ENCODE measurements at places on chromosomes 4 and X. TPM values are rescaled to one million over a fixed set of nuclear protein-coding genes. Genes with fewer than 3 reads are reported as not detected.

Gene TACR3
- total RNA-seq, result not detected

Gene KLB
- not detected for total RNA-seq

Gene P2RY8
- 5.0 TPM for total RNA-seq

Gene PNMA5
- total RNA-seq, result not detected

Gene BRS3
- total RNA-seq, result not detected

Gene FAM90A26
- total RNA-seq, result not detected

Gene PDGFRA
- total RNA-seq, result 297 TPM

Gene MTM1
- total RNA-seq, result 13.6 TPM

Gene KLHL4
- total RNA-seq, result 1.2 TPM

Gene GABRA4
- 0.66 TPM for total RNA-seq

Gene ADGRG4
- total RNA-seq, result 0.32 TPM

Gene BEX1
- total RNA-seq, result 1.2 TPM

Gene NUP54
- total RNA-seq, result 38.8 TPM

Gene EXOC1L
- not detected for total RNA-seq

Gene SSX1
- total RNA-seq, result not detected

Gene PAGE2B
- not detected for total RNA-seq

Gene BLTP1
- 82.6 TPM for total RNA-seq

Gene NUP62CL
- total RNA-seq, result 0.39 TPM

Gene SHROOM2
- total RNA-seq, result 2.1 TPM

Gene TMPRSS11E
- total RNA-seq, result not detected

Gene FABP2
- not detected for total RNA-seq

Gene GAGE10
- total RNA-seq, result not detected

Gene GASK1B
- total RNA-seq, result 173 TPM

Gene HSD17B11
- 35.5 TPM for total RNA-seq

Gene SRPK3
- total RNA-seq, result 8.0 TPM

Gene PPEF2
- 0.36 TPM for total RNA-seq

Gene WWC2
- 50.3 TPM for total RNA-seq

Gene CENPU
- 3.1 TPM for total RNA-seq

Gene CFAP299
- total RNA-seq, result not detected

Gene EVC2
- total RNA-seq, result 12.2 TPM

Gene MYOZ2
- total RNA-seq, result 12.0 TPM

Gene HTR2C
- not detected for total RNA-seq

Gene YY2
- total RNA-seq, result 2.9 TPM

Gene SERTM2
- not detected for total RNA-seq

Gene GPR119
- total RNA-seq, result not detected

Gene NMU
- not detected for total RNA-seq

Gene NR3C2
- 9.9 TPM for total RNA-seq

Gene TMPRSS11B
- not detected for total RNA-seq

Gene TCEAL7
- 8.4 TPM for total RNA-seq

Gene SLC49A3
- 20.0 TPM for total RNA-seq

Gene MAGEE2
- total RNA-seq, result 0.69 TPM

Gene OTC
- 0.23 TPM for total RNA-seq

Gene GRIA3
- 7.2 TPM for total RNA-seq

Gene NAP1L3
- 15.7 TPM for total RNA-seq

Gene ADH1B
- 502 TPM for total RNA-seq

Gene AKAP14
- not detected for total RNA-seq

Gene CT45A2
- not detected for total RNA-seq

Gene SORBS2
- 289 TPM for total RNA-seq

Gene AIFM1
- total RNA-seq, result 16.8 TPM

Gene FRG2
- not detected for total RNA-seq

Gene SSX2B
- total RNA-seq, result not detected

Gene OPRPN
- not detected for total RNA-seq

Gene IGFBP7
- total RNA-seq, result 2,714 TPM

Gene SULT1E1
- total RNA-seq, result not detected

Gene ADH7
- total RNA-seq, result not detected

Gene CXorf51A
- not detected for total RNA-seq

Gene CT45A5
- not detected for total RNA-seq

Gene CSAG2
- not detected for total RNA-seq

Gene ENPP6
- 1.8 TPM for total RNA-seq

All from aorta (tissue), 5 donors.